ENCODE measurements at places on chromosomes 1 and 21.
A peak's percentile ranks its signal among the peaks of the same experiment; 100 is the strongest.

DNA sequence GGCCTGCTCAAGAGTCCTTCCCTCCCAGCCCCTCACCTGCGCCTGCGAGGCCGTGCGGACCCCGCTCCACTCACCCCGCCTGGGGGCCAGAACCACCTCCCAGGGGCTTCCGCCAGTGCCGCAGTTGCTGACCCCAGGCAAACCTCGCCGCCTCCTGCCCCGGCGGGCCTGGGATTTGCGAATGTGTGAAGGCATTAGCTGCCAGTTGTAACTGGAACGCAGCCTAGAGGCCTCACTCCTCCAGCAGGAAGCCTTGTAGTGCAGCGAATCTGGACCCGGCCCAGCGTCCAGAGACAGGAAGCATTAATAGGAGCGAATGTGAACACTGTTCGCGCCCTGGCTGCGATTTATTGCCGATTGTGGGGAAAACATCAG lies 140.9 kb upstream of the ARHGEF16 start:
- ATAC-seq: peak; percentile 80

DNA sequence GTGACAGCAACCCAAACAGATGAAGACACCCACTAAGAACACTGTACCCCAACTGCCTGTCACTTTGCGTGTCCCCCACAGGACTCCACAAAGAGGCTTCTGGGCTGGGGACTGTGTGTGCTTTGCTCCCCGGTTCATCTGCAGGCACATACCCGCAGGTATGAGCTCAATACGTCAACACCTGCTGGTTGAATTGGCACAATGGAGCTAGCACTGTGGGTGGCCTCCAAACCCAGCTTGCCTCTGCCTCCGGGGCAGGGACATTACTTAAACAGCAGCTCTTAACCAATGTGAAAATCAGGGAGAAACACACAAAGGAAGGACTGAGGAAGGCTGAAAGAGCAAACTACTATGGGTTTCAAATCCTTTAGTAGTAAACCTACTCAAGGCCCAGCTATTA lies 140.2 kb upstream of the TIAM1 start:
- ATAC-seq: no peak

- no peak for ATAC-seq
These were observed 18.8 kb downstream of the IFI44 start for GRCh38 chr1:78668427-78668826.

- no peak for ATAC-seq
These were observed 96.9 kb upstream of the TARDBP start for GRCh38 chr1:10915594-10915993.

- no peak for ATAC-seq
These were observed 2.2 kb upstream of the HAO2 start for GRCh38 chr1:119366424-119366823.

GRCh38 chr21:33069994-33070743 lies at the start of gene OLIG1:
OLIG1 (plus strand) TSS chr21:33070141; CDS start chr21:33070247, 106 bp downstream.
- ATAC-seq: no peak

- ATAC-seq: no peak
These were observed 103.5 kb upstream of the ETS2 start for GRCh38 chr21:38702196-38702595.

DNA sequence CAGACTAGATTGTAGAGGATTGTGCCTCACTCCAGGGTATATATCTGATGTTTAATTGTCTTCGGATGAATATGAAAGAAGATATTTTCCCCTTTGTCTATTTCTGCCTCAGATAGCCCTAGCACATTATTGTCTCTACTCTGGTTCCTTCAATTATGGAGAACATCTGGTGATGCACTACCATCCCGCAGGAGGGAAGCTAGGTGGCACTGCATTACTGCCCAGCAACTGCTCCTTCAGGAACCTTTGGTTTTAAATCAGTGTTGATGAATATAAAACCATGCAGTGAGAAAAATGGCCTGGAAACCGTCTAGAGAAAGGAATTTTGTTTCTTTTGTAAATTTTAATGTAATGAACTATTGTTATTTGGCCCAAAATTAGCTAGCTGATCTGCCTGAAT lies 68.5 kb downstream of the GPR88 start:
- no peak for ATAC-seq

- ATAC-seq: no peak
These were observed 13.0 kb downstream of the SOX13 start for GRCh38 chr1:204085876-204086275.

DNA sequence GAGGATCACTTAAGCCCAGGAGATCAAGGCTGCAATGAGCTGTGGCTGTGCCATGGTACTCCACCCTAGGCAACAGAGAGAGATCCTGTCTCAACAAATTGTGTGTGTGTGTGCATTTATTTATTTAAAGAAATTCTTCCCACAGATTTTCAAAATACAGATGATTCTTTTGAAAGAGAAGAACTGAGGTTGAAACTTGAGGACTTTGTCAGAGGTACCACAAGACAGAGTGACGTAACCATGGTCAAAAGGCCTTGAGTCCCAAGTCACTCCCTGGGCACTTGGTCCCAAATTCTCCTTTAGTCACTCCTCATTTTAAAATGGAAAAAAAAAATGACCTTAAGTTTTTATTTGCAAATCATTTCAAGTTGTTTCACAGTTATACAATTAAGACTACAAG lies 57.4 kb downstream of the TIAM1 start:
- no peak for ATAC-seq

GRCh38 chr21:44347911-44348451 lies 5.4 kb upstream of the TRPM2 start:
- no peak for ATAC-seq

GRCh38 chr21:43916691-43917514 lies 51.9 kb downstream of the AGPAT3 start:
- no peak for ATAC-seq

GRCh38 chr1:197464044-197464443 lies 196.0 kb downstream of the CRB1 start:
- peak; percentile 79 for ATAC-seq

- ATAC-seq: no peak
These were observed 42.4 kb downstream of the FNBP1L start for GRCh38 chr1:93490357-93490756.

DNA sequence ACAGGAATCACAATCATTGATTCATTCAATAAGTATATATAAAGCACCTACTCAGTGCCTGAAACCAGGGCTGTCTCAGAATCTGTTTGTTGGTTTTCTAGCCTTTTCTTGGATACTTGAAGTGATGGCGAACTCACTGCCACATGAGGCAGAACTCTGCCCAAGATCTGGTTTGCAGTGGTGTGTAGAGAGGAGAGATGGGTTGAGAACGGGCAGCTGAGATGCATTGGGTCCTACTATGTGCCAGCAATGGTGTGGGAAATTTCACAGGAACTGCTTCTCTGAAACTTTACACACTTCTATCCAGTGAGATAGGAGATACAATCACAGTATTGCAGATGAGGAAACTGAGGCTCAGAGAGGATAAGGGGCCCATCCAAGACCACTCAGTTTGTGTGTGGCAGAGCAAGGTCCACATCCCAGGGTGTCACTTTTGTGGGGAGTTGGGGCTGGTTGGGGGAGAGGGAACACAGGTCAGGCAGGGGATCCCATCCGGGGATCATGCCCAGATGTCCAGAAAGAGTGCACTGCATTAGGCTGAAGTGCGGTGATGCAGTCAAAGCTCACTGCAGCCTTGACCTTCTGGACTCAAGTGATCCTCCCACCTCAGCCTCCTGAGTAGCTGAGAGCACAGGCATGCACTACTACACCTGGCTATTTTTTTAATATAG lies 83.7 kb upstream of the IFFO2 start:
- no peak for ATAC-seq

GRCh38 chr1:1023700-1024099 lies 3.8 kb downstream of the AGRN start:
- ATAC-seq: no peak

GRCh38 chr1:23824711-23825075 lies 536 bp downstream of the HMGCL start:
- peak; percentile 8 for ATAC-seq

DNA sequence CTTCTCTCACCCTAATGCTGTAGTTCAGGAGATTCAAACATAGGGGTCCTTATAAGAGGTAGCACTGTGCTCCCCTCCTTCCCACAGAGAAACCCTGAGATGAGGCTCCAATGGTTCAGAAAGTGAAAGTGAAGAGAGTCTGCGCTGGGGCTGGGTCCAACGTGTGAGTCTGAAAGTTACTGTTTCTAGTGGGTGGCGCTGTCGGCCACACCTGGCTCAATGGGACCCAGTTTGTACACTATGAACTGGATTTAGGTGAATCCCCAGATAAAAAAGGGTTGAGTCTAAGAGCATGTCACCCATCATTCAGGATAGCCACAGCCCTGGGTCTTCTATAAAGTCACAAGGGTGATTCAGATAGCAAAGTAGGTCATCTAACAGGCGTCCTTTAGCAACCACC lies 2.8 kb downstream of the SMCP start:
- no peak for ATAC-seq

DNA sequence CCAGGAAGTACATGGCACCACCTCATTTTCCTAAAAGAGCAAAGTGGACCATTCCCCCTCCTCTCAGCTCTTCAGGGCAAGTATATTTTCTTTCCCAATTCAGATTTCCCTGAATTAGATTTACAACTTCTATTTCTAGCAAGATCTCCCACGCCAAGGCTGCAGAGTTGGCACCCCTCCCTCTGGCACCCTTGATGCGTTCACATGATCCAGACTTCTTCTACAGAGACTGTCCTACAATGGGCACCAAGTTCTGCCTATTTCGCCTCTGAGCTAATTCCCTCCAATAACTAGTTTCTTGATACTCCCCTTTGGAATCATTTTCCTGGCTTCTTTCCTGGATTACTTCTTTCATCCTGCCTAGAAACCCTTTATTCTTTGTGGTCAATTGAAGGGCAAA lies 122.0 kb downstream of the CDC7 start:
- ATAC-seq: peak; percentile 76

DNA sequence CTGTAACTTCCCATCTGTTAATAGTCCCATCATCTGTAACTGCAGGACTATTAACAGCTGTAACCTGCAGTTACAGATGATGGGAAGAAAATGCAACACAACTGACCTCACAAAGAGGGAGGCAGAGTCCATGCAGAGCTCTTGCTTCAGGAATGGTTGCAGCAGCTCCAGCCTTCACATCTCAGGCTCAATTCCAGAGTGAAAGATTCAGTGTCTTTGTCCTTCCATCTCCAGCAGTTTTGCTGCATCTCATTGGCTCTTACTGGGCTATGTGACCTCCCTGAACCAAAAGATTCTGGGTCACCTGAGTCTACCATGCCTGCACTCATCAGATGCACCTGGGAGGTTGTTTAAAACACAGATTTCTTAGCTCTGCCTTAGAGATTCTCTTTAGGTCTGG lies 686.7 kb downstream of the MATN1 start:
- no peak for ATAC-seq

- ATAC-seq: no peak
These were observed 100.1 kb upstream of the GADD45A start for GRCh38 chr1:67584938-67585337.

GRCh38 chr1:59704716-59705115 lies 110.0 kb upstream of the HOOK1 start:
- no peak for ATAC-seq

DNA sequence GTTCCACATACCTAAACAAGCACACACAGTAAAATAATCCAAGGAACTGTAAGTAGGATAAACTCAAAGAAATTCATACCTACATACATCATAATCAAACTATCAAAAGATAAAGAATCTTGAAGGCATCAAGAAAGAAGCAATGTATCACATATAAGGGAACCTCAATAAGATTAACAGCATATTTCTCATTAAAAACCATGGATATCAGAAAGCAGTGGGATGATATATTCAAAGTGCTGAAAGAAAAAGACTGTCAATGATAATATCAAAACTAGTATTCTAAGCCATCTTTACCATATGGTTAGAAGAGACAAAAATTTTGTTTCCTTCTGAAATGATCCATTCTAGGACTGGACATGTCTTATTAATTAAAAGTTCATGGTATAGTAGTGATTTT lies 37.1 kb upstream of the ADAM30 start:
- ATAC-seq: no peak

DNA sequence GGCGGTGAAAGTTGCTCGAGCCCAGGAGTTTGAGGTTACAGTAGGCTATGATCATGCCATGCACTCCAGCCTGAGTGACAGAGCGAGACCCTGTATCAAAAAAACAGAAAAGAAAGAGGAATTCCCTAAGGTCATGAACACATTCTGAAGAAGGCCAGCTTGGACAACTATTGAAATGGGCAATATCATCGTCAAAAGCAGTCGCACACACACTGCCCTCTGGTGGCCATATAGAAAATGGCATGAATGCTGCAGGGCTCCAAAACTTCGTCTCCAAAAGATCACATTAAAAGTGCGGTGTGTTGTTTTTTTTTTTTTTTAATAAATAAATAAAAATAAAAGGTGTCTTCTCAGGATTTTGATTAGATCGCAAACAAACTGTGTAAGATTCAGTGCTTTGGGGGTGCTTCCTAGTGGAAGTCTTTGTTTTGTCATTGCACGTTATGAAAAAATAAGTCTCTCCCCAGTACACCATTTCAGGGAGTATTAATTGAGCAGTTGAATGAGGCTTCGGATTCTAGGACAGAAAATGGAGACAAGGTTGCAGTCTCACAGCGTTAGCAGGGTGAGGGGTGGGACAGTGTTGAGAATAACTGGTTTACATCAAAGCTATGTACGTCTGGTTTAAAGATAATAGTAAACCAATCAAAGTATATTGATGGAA lies 87.5 kb upstream of the FMN2 start:
- ATAC-seq: no peak

GRCh38 chr21:44590311-44590721 lies 2.0 kb downstream of the KRTAP10-6 start:
- no peak for ATAC-seq

GRCh38 chr1:72218141-72218739 lies 64.1 kb downstream of the NEGR1 start:
- ATAC-seq: no peak

GRCh38 chr1:27605796-27606707 lies 2.1 kb upstream of the AHDC1 start:
- ATAC-seq: no peak

DNA sequence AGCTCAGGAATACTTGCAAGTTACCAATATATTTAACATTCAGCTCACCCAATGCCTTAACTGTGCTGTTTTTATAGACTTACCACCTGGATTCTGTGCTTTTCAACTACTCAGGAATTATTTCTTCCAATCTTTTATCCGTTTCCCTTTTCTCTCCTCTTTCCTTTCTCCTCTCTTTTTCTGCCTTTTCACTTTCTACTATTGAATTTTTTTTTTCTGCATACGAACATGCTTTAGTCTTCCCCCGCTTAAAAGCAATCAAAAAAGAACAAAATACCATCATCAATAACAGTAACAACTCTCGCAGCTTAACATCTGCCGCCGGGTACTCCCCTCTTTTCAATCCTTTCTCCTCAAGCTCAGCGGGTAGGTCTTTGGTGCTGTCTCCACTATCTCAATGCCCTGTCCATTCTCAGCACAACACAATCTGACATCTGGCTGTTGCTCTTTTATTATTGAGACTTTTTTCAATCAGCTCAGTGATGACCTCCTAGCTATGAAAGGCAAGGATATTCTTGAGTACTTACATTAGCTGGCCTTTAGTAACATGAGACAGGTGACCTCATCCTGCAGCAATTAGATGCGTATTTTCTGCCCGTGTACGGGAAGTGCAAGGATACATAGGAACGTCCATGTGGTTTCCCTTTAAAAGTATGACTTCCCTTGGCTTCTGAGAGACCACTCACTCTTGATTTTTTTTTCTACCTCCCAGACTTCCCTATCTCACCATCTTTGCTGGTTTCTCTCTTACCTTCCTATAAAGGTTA lies 40.2 kb upstream of the SIPA1L2 start:
- no peak for ATAC-seq

- ATAC-seq: no peak
These were observed 130.4 kb downstream of the AJAP1 start for GRCh38 chr1:4784761-4785160.

- no peak for ATAC-seq
These were observed 378.4 kb downstream of the SETD4 start for GRCh38 chr21:35681946-35682345.

- ATAC-seq: no peak
These were observed 6.0 kb downstream of the VANGL2 start for GRCh38 chr1:160406131-160406968.

Data from gastroesophageal sphincter (tissue), 4 donors.